ENCODE measurements at places on chromosomes 5 and 9.
A peak's percentile ranks its signal among the peaks of the same experiment; 100 is the strongest.

DNA sequence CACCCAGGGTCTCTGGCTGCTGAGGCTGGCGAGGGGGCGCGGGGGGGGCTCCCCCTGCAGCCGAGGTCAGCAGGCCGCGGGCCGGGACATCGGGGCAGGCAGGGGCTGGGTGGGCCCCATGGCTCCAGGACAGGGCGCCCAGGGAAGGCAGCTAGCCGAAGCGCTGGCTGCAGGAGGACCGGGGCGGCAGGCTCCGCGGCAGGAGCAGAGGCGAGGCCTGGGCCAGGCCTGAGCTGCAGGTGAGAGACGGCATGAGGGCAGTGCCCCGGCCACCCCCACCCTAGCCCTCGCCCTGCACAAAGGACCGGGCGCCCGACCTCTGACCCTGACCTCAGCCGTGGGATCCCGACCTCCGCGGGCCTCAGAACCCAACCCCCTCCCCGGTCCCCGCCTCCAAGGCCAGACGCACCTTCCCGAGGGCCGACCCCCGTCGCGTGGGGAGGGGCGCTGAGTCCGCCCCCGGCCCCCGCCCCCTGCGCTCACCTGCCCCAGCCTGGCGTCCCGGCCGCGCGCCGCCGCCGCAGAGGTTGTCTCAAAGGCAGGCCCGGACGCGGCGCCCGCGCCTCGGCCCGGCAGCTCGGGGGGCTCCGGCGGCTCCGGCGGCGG is 431 bp downstream of the RNF208 start:
- DNase-seq, result no peak

DNA sequence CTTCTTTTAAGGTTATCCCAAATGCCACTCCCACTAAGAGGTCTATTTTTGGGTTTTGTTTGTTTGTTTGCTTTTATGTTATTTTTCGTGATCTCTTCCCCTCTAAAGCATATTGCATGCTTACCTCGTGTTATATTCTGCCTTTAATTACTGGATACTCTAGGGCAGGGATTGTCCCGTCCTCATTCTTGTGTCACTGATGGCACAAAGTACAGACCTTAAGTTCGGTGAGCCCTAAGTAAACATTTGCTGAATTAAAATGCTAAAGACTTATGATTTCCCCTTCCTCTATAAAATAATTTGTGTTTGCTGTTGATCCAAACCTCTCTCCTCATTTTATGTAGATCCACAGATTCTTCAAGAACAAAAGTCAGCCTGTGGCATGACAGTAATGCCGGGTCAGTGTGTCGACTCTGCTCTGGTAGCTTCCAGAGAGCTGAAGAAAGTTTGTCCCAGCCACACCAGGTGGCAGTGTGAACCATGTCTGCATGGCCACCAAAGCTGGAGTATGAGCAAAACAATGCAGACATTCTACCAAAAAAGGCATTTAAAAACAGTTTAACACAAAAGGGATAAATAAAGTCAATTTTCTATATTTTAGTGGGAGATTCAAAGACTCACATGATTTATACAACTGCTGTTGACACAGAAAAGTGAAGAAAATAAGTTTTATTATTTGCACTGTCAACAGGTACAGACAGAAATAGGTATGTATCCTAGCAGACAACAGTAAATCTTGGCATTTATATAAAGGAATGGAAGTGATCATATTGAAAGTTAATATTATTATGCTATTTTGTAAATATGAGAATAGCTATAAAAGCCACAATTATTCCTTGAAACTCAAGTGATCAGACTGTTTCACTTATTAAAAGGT is 17.9 kb upstream of the POC5 start:
- no peak for DNase-seq

DNA sequence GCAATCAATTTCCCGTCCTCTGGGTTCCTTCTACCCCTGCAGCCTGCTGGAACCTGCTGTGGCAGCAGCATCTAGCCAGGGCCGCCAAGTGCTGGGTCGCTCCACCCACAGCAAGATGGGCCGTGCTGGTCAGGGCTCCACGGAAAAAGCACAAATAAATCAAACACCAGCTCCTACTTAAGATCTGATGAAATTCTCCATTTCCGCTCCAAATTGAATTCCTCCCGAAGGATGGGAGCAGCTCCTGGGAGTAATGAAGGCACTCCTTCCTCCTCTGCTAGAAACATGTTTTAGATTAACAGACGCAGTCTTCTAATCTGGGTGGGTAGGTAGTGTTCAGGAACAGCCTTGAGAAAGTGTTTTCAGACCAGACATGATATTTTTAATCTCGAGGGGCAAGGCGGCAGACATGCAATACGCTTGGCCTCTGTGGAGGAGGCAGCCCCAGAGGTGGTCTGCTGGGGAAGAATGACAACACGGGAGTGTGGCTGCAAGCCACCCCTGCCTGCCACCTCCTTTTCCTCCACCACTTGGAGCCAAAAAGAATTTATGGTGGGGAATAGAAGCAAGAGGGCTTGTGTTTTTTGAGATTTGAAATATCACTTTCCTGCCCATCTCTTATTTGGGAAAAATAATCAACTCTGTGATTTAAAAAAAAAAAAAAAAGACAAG is 194.1 kb downstream of the AOPEP start:
- DNase-seq, result peak; percentile 94

DNA sequence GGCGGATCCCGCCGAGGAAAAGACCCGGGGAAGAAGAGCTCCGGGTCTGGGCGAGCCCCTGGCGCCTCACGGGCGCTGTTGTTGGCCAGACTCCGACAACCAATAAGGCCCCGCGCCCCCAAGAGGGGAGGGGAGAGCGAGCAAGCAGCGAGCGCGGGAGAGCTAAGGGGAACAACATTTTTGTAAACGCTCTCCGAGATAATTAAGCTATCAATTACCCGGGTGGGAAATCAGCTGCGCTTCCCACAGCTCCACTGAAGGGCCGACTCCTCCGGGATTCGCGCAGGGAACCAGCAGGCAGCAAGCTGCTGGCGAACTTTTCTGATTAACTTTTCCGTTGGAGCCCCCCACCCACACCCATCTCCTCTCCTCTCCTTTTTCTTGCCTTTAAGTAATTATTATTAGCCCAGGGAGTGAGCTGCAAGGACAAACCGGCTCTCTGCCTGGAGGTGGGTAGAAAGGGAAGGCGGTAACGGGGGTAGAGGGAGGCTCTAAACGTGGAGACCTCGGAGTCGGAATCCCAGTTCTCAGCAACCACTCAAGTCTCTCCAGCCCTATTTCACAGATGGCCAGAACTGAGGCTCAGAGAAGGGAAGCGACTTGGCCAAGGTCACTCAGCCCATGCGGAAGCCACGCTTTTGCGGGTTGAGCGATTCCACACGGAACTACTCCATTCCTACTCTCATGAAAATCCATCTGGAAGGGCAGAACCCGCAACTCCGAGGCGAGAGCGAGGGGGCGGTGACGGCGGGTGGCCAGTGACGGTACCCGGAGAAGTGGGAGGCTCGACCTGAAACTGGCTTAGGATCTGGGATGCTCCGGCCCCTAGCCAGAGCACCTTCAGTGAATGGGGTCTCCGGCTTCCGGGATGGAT is 1.3 kb downstream of the ASTN2 start:
- no peak for DNase-seq

DNA sequence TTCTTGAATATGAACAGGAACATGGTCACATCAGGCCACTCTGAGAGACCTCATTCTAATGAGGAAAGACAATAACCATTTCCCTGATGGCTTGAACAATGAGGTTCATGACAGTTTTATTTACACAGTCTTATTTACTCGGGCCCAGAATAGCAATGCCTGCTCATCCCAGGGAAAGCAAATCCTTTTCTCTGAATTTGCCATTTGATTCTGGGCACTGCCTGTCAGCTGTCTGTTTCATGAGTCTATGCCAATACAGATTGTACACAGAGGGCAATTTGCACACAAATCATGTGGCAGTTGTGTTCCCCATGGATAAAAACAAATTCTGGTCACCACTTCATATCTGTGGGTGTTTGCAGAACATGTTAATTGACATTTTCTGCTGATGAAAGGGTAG is 492.5 kb downstream of the ACTL7B start:
- DNase-seq, result no peak

- peak; percentile 44 for DNase-seq
Observed at GRCh38 chr5:122170620-122171019, 41.3 kb downstream of the ZNF474 start.

DNA sequence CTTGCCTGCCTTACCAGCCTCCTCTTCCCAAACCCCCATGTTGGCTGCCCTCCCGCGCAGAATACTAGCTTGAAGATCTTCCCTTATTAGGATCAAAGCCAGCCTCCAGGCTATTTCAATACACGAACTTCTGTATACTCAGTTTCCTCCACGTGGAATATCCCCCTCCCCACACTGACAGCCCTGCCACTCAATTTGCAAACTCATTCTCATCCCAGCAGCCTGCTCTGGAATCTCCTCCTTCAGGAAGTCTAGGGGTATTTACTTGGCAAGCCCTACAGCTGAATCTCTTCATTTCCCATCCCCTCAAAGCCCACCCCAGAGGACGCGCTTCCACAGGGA is 157.0 kb upstream of the SMIM23 start:
- DNase-seq, result no peak

- peak; percentile 49 for DNase-seq
Observed at GRCh38 chr5:136424835-136425584, 59.7 kb upstream of the TRPC7 start.

DNA sequence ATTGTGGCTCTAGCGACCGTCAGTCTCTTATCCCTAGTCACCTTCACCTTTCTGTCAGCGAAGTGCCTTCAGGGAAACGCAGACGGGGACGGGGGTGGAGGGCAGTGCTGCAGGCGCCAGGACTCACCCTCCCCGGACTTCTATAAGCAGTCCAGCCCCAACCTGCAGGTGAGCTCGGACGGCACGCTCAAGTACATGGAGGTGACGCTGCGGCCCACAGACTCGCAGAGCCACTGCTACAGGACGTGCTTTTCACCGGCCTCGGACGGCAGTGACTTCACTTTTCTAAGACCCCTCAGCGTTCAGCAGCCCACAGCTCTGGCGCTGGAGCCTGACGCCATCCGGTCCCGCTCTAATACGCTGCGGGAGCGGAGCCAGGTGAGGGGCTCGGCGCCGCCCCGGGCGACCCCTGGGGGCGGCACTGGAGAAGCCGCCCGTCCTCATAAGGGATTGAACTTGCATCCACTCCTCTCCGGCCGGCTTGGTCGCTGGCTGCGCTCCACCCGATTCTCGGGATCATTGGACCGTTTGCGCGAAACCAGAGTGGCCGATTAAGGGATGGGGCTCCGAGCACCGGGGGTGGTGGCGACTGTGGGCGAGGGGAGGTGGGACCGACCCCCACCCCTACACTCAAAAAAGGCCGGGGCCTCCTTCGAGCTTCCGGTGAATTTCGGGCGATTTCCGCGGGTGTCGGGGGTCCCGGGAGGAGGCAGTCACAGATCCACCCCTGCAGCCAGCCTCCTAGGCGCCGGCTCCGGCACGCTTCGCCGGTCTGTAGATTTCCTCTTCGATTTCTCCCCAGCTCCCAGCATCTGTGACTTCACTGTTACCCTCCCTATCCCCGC is 2.7 kb downstream of the PCDHGC5 start:
- no peak for DNase-seq

GRCh38 chr9:92979283-92980056 is 32.1 kb downstream of the FGD3 start:
- DNase-seq, result no peak

DNA sequence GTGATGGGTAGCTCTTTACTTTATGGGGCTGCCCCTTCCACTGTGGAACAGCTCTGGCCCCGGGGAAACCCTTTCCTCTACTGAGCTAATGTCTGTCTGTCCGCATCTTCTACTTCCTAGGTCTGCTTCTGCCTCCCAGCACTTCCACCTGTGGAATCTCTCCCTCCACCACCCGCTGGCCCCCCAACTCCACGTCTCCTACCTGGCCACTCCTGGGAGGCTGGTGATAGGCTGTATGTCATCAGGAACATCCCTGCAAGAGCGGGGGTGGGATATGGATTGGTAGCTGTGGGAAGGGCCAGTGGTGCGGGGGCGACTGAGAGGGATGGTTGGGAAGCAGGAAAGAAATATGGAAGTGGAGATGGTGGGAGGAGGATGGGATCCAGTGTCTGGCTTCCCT is 9.2 kb downstream of the ALAD start:
- no peak for DNase-seq

DNA sequence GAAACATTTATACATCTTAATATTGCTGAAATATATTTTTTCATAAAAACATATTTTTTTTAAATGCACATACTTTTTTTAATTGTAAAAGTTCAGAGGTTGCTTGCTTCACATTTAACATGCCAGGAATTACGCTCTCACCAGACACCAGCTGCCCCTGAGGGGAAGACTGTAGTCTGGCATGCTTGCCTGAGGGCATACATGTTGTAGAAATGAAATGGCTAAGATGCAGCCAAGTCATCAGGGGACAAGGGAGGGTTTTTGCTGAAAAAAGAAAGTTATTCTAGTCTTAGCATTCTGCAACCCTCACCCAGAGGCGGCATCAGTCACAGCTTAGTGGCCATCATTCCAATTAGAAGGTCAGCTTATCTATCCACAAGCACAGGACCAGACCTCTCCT is 426.7 kb upstream of the FTMT start:
- no peak for DNase-seq

GRCh38 chr9:134592018-134592818 is 49.4 kb upstream of the COL5A1 start:
- DNase-seq, result peak; percentile 79

- DNase-seq, result peak; percentile 24
Observed at GRCh38 chr5:173204185-173204979, 30.6 kb downstream of the NKX2-5 start.

Data from amniotic epithelial cell (primary cell).